Fibroblast of lung (primary cell): ENCODE measurements at places on chromosomes 16 and 17. TPM values are rescaled to one million over a fixed set of nuclear protein-coding genes. Genes with fewer than 3 reads are reported as not detected.

The C16orf54 gene
- total RNA-seq, result not detected in 2 replicates

The PRR29 gene
- 0.17 and 0.26 TPM in 2 replicates for total RNA-seq

The SLC6A2 gene
- not detected in 2 replicates for total RNA-seq

The KIFC3 gene
- total RNA-seq, result 30.3 and 44.9 TPM in 2 replicates
